DMS153 (cell line): ENCODE measurements at places on chromosomes 16 and 17.

DNA sequence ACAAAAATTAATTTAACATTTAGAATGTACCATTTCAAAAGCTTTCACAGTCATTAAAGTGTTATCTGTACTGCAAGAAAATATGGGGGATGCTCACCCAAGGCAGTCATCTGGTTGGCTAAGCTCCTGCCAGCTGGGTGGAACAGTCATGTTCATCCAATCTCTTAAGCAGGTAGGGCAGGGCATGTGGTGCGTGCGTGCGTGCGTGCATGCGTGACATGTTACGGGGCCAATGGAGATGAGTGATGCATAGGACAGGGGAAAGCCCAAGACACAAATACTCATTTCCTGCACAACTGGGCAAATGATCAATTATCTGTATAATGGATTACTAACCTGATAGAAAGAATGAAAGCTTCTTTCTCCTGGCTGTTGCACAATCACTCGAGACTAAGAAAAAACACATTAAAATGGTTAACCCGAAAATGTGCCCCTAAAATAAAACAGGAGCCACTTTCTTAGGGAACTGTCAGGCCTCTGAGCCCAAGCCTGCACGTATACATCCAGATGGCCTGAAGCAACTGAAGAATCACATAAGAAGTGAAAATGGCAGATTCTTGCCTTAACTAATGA, 104.4 kb downstream of the MYO1D start:
- no peak for DNase-seq

DNA sequence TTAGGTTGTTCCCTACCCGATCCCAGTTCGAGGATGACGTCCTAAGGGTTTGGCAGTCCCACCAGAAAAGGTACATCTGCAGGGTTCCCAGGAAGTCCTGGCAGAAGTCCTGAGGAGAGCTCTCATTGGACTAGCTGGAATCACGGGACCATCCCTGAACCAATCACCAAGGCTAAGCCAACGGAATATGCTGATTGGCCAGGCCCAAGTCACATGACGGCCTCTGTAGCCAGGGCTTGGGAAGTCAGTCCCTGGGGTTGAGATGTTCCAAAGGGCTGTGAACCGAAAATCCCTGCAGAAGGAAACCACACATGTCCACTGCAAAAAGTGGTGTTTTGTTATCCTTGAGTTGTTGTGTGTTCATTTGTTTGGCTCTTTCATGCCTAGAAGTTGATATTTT, 68.2 kb upstream of the ZNF423 start:
- DNase-seq: no peak

DNA sequence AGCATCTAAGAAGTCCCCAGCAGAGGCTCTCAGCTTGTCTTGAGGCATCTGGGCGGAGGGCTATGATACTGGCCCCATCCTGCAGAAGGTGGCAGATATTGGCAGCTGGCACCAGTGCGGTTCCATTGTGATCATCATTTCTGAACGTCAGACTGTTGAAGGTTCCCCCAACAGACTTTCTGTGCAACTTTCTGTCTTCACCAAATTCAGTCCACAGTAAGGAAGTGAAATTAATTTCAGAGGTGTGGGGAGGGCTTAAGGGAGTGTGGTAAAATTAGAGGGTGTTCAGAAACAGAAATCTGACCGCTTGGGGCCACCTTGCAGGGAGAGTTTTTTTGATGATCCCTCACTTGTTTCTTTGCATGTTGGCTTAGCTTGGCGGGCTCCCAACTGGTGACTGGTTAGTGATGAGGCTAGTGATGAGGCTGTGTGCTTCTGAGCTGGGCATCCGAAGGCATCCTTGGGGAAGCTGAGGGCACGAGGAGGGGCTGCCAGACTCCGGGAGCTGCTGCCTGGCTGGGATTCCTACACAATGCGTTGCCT, at the start of gene CIITA:
Gene CIITA, plus strand, starts transcription at position 404 of the 543 bp plus-strand sequence. Its CDS starts 129 bp downstream, at position 533.
- no peak for DNase-seq

GRCh38 chr17:54860617-54861470, 39.8 kb upstream of the TOM1L1 start:
- DNase-seq: no peak

DNA sequence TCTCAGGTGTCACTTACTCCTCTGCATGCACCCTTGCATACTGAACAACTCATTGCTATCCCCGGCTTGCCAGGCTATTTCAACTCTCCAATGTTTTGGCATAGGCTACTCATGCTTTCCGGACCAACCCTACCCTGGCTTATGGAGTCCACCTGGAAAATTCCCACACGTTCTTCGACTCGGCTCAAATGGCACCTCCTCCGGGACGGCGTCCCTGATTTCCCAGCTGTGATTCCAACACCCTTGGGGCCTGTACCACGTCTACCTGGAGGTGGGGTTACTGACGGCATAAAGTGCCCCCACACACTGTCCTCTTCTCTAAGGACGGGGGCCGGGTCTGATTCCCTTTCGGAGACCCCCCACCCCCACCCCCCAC, 498 bp downstream of the SMYD4 start:
- DNase-seq: no peak

DNA sequence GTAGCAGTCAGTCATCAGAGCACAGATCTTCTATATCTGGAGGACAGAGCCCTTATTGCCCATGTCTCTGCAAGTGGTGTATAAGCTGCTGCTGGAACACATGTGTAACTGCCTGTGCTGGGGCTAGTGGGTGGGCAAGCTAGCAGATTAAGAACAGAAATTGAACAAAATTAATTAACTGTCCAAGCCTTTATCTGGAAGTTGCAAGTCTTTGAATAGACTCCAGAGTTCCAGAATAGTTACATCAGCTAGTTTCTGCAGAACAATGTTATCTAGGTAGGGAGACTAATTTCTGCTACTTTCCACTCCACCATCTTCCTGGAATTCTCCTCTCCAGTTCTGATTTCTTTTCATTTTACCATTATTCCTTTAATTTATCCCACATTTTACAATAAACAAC, 287.3 kb downstream of the ZFHX3 start:
- no peak for DNase-seq

- peak; percentile 72 for DNase-seq
Measured at GRCh38 chr16:14111713-14112538, 40.8 kb downstream of the MRTFB start.

- no peak for DNase-seq
Measured at GRCh38 chr16:75345711-75346110, 87.6 kb downstream of the CFDP1 start.

GRCh38 chr17:50689956-50690886, 17.5 kb downstream of the ANKRD40 start:
- DNase-seq: no peak

DNA sequence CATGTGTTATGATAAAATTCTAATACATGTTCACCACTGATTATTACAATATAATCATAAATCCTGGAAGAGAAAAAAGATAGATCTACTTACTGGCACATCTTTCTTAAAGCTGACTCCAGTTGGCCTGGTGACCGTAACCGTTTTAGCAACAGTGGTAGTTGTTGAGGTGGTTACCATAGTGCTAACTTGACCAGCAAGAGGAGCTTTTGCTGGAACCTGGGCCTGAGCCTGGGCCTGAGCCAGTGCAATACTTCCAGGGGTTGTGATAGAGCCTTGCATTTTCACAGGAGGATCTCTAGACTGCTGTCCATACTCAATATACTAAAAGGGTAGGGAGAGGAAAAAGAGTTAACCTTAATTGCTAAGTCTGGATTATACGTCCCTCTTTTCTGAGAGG, 36.2 kb downstream of the SETD6 start:
- no peak for DNase-seq

DNA sequence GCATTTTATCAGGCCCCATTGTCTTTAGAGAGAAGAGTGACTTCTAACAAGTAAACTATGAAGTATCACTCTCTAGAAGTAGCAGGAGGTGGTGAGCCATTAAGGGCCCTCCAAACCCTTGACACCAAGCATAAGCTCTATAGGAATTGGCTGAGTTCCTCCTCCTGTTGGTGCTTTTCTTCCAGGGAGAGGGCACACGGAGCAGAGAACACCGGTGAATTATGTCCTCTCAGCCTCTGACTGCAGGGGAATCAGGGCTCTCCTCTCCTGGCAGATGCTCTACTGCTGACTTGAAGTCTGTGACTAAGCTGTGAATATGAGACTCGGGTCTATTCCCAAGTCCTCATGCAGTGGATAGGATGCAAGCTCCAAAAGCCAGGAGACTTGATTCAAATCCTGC, 32.3 kb downstream of the CHD9 start:
- DNase-seq: no peak

DNA sequence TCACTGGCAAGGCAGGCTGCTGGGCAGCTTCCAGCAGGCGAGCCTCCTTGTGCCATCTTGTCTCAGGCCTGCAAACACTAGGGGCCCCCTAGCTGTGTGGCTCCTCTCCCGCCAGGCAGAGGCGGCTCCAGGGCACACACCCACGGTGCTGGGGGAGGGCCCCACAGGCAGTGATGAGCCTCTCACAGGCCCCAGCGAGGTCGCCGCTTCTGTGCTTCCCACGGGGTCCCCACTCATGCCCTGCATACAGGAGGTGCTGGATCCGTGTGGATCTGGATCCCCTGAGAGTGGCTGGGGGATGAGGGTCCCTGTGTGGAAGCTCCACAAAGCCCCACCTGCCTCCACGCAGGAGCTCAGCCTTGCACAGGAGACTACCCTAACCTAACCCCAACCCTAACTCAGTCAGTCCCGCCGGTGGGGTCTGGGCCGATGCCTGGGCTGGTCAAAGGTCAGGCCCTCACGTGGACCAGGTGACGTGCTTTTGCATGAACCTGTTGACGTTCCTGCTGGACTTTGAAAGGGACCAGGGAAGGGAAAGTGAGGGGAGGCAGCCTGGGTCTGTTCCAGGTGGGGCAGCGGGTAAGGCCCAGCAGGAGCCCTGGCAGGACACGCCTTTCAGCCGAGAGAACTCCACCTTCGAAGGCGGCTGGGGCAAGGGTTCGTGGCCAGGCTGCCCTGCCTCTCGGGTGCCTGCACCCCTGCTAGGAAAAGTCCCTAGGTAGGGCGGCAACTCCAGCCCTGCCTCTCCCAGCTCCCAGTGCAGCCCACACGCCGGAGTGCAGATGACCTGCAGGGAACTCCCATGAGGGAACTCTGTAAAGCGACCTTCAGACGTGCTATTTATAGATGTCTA, 5.2 kb downstream of the SECTM1 start:
- no peak for DNase-seq

DNA sequence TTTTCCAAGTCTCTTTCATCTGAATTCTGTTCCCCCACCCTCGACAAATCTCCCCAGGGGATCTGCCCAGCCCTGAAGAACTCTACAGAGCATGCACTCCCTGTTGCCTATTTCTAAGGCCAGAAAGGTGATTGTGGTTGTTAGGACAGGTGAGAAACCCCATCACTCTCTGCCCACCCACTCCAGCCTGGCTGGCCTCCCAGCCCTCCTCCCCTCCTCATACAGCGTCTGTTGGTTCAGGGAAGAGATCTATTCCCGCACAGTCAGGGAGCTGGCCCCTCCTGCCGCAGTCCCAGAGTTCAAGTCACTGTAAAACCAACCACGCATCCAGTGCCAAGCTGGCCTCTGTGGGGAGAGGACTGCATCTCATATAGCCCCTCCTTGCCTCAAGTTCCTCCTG, 98.7 kb downstream of the KCNJ12 start:
- no peak for DNase-seq

DNA sequence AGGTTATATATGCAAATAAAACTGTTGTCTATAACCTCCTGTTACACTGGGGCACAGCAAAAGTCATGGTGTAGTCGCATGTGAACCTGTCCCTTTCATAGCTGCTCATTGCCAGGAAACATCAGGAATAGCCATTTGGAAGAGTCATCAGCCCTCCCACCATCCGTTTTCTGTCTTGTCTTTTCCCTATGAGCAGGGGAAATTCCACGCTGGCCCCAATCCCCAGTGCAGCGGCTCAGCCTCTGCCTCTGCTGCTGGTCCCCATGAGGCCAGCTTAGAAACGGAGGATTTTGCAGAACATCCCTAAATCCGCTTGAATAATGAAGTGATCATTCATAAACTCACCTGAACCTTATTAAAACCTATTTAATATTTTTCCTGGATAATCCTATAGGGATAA, 10.5 kb downstream of the MAPT start:
- DNase-seq: no peak

- no peak for DNase-seq
Measured at GRCh38 chr16:76035689-76036088, 241.5 kb upstream of the CNTNAP4 start.

GRCh38 chr16:22232277-22233036, 26.4 kb downstream of the EEF2K start:
- DNase-seq: peak; percentile 95

DNA sequence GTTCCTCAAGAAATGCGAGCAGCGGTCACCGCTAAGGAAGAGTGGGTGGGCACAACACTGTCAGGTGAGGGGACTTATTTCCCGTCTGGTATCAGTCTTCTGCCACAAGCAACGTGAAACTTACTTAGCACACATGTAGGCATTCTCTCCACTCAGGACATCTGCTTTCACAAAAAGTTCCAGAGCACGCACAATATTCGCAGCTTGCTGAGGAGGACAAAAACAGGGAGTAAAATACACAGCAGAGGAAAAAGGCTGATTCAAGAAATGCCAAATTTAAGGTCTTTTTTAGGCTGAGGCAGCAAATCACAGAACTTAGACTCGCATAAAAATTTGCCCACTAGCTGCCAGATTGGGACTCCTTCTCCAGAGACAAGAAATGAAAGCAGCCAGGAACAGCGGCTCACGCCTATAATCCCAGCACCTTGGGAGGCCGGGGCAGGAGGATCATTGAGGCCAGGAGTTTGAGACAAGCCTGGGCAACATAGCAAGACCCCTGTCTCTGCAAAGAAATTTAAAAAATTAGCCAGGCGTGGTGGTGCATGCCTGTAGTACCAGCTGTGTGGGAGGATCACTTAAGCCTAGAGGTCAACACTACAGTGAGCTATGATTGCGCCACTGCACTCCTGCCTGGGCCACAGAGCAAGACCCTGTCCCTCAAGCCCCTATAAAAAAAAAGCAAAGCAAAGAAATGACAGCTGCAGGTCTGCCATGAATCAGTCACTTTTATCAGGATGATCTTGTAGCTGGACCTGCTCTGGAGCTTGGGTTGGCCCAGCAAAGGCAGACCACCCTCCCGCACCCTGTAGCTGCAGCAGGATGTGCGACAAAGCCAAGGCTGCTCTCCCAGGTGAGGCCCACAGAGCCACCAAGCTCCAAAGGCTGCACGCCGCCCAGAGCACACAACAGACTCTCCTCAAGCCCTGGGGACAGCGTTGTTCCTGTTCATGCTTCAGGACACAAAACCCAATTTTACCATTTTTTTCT, 20.5 kb downstream of the USP36 start:
- DNase-seq: no peak

GRCh38 chr17:76643553-76644148, at the start of gene ST6GALNAC1:
ST6GALNAC1 (minus strand) TSS chr17:76643757; CDS start chr17:76643638, 119 bp downstream.
- peak; percentile 38 for DNase-seq

- no peak for DNase-seq
Measured at GRCh38 chr17:30091771-30092170, 24.8 kb upstream of the NSRP1 start.

GRCh38 chr16:69083306-69083941, 22.0 kb upstream of the HAS3 start:
- DNase-seq: no peak

GRCh38 chr16:79402356-79402755, 198.2 kb downstream of the MAF start:
- DNase-seq: no peak
